Left colon (tissue), 2 donors: ENCODE measurements at places on chromosomes 4 and X. TPM values are rescaled to one million over a fixed set of nuclear protein-coding genes. Genes with fewer than 3 reads are reported as not detected.
A peak's percentile ranks its signal among the peaks of the same experiment; 100 is the strongest.

DNA sequence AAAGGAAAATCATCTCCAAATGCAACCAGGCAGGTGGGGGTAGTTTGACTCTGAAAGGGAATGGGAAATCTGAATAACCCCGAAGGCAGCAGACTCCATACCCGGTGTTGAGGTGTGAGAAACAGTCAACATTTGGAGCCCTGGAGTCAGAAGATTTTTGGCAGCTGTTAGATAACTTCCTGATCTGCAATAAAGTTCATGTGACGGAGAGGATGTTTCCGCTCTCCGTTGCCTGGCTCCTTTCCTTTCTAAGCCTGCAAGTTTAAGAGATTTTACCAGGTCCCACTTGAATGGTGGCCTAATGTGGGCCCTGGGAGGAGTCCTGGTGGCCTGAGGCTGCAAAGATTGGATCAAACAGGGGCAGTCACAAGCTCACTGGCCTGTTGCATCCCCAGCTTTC, 27.7 kb downstream of the HAND2 start:
- DNase-seq, result no peak

DNA sequence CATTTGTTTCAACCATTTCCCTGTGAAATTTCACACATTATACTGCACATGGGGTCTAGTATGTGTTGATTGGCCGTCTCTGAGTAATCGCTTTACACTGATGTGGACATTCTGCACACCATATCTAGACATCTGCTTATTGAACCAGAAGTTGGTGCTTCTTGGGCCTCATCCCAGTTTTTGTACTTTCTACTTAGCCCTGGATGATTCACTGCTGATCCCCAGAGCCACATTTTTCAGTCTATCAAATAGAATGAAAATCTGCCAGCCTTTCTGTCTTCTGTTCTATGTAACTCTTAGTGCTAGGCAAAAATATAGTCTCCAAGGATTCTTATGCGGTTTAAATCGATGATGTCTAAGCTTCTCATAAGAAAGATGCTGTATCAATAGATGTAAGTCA, 40.5 kb upstream of the RELL1 start:
- no peak for DNase-seq

DNA sequence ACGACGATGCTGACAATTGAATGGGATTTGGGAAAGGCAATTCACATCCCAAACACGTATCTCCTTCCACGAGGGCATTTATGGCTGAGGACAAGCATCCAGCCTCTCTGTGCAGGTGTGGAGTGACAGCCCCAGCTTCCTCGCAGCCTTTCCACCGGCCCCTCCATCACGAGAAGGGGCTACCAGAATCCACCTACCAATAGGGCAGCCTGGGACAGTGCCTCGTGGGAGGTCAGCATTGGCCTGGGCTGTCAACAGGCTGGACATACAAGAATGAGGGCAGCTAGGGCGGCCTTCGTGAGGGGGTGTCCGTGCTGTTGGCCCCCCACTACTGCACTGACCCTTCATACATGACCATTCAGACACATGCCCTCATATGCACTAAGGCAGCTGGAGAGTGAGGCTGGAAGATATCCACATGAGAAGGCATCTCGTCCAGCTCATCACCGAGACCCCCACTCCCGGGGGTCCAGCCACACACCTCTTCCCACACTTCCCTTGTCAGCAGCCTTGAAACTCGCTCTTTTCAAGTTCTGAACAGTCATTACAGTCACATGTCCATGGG, 81.0 kb upstream of the ADRA2C start:
- DNase-seq, result no peak

DNA sequence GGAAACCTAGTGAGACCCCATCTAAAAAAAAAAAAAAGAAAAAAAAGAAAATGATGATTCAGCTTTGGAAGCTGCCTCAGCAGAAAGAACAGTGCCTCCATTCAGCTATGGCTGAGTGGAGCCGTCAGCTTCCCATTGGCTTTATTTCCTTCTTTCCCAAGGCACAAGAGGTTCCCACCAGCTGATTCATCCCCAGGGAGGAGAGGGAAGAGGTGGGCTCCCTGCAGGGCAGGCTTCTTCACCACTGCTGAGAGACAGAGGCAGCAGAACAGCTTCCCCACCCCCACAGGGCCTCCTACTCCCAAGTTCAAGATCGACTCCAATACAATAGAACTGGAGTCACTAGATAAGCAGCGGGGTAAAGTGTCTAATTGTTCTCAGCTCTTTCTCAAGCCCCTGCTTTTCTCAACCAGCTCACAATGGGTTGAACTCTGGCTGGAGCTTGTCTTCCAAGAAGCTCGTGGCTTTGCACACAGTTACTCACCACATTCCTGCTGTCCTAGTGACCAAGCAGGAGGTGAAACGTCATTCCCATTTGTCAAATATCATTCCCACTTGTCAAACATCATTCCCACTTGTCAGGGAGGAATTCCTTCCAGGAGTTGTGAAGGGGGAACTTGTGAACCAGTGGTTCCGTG, 47.8 kb downstream of the FHDC1 start:
- no peak for DNase-seq

DNA sequence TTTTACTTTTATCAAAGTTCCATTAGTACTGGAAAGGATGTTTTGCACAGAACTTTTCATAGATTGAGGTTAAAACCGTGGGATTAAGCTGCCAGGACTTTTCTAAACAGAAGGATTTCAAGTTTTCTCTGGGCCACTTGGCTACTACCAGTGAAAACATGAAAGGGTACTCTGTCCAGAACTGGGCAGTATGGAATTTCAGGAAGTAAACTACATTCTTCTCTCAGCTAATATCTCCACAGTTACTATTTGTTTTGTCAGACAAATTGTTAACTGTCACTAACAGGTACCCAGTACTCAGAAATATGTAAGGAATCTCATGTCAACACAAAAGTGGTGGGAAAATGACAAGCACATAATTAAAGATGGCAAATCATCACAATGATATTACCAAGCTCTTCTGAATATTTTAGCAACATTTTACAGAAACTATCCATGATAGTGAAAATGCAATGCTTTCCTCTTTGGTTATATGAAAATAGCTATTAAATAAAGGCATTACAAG, 454.4 kb downstream of the C4orf33 start:
- DNase-seq, result no peak

Gene RAI2
- total RNA-seq, result 6.5 TPM

DNA sequence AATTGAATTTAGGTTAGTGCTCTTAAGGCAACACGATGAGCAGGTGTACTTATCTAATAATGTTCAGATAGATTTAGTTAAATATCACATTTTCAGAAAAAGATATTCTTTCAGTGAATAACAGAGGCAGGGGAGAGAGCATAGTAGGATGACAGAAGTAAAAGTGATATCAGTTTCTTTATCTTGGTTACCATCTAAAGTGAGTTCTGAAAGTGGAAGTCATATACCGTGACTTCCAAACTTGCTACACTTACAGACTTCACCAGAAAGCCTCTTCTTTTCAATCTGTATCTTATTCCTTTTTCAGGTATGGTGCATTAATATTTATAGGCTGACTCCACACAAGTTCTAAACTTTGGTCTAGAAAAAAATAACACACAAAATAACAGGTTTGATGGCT, 124.9 kb downstream of the POU4F2 start:
- no peak for DNase-seq

DNA sequence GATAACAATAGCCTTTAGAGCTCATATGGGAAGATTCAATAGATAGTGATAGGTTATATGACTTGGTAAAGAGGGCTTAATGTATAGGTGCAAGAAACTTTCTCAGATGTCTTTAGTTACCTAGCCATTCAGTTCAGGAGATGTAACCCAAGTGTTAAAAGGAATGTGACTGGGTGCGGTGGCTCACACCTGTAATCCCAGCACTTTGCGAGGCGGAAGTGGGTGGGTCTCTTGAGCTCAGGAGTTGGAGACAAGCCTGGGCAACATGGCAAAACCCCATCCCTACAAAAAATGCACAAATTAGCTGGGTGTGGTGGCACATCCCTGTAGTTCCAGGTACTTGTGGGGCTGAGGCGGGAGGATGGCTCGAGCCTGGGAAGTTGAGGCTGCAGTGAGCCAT, 7.9 kb downstream of the TET2 start:
- DNase-seq, result peak; percentile 41

DNA sequence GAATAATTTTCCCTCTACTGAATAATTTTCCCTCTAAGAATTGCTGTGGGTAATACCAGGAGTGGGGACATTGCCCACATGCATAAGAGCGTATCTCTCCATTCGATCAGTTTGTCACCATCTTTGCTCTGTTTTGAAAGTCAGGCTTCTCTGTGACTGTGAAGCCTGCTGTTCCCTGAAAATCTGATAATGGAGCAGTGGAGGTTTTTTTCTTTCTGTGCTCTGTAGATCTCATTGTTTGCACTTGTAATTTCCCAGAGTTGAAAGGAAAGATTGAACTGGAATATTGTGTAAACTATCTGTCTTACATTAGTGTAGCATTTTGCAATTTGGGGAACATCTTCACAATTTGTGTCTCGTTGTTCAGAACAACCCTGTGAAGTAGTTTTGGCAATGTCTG, 4.3 kb downstream of the ZXDB start:
- no peak for DNase-seq
